ENCODE measurements at places on chromosomes 5 and 9. TPM values are rescaled to one million over a fixed set of nuclear protein-coding genes. Genes with fewer than 3 reads are reported as not detected.

DNA sequence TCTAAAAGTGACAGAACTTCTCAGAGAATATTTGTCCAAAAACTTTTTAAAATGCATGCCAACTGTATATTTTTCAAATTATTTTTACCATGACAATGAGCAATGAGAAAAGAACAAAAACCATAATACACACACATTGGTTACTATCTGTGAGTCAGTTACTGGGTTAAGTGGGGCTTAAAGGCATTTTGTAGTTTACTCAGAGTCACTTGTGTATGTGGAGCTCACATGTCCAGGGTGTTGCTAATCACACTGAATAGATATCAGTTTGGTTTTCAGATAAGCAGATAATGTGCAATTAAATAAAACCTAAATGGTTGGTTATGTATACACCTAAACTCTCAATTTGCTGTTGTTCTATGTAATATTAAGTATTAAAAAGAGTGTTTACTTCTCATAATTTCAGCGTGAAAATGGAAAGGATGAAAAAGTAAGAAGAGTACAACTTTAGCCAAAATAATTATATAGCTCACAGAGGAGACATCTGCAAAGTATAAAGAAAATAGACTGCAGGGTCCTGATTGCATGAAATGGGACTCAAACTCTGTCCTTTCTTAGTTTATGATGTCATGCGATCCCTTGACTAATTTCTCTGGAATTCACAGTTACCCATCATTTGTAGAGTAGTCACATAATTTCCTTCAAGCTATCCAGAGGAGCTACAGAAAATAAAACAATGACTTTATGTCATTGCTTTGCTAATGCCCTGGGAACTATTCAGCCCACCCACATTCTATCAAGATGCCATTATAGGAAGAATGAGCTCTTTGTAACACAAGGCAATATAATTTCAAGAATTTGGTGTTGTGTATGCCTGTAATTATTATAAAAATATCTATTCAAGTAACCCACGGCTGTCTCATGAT is 388.0 kb upstream of the ZNF608 start:
- DNase-seq: no peak
- H3K36me3 ChIP-seq: no peaks in the 10 kb centered on the region
- H3K27ac ChIP-seq: no peak overlapping the region

- H3K4me3 ChIP-seq: no peak overlapping the region
- H3K27ac ChIP-seq: no peak overlapping the region
- no peaks in the 10 kb centered on the region for H3K27me3 ChIP-seq
- DNase-seq: no peak
- H3K4me1 ChIP-seq: no peaks in the 10 kb centered on the region
Observed at GRCh38 chr5:120072068-120072761, 391.9 kb upstream of the PRR16 start.

The DDX4 gene
- 0.09 TPM for total RNA-seq

The ZNF483 gene
- 30.7 TPM for total RNA-seq

- H3K4me3 ChIP-seq: no peak overlapping the region
- no peak for DNase-seq
- peaks cover 6% of the 10 kb centered on the region for H3K4me1 ChIP-seq
- H3K27me3 ChIP-seq: no peaks in the 10 kb centered on the region
- no peak overlapping the region for H3K27ac ChIP-seq
Observed at GRCh38 chr5:113935453-113935852, 422.0 kb downstream of the YTHDC2 start.

The TMEM232 gene
- 5.2 TPM for total RNA-seq

The RNF145 gene
- 80.0 TPM for total RNA-seq

The CYLC2 gene
- not detected for total RNA-seq

GRCh38 chr5:24320643-24321042 is 324.1 kb downstream of the CDH10 start:
- no peaks in the 10 kb centered on the region for H3K27me3 ChIP-seq
- H3K27ac ChIP-seq: no peak overlapping the region
- no peak for DNase-seq
- H3K4me1 ChIP-seq: no peaks in the 10 kb centered on the region

GRCh38 chr9:130417602-130418001 is 27.2 kb upstream of the ASS1 start:
- H3K4me1 ChIP-seq: peaks cover 12% of the 10 kb centered on the region
- no peaks in the 10 kb centered on the region for H3K27me3 ChIP-seq
- DNase-seq: peak; percentile 47
- H3K4me3 ChIP-seq: no peak overlapping the region
- no peak overlapping the region for H3K27ac ChIP-seq

DNA sequence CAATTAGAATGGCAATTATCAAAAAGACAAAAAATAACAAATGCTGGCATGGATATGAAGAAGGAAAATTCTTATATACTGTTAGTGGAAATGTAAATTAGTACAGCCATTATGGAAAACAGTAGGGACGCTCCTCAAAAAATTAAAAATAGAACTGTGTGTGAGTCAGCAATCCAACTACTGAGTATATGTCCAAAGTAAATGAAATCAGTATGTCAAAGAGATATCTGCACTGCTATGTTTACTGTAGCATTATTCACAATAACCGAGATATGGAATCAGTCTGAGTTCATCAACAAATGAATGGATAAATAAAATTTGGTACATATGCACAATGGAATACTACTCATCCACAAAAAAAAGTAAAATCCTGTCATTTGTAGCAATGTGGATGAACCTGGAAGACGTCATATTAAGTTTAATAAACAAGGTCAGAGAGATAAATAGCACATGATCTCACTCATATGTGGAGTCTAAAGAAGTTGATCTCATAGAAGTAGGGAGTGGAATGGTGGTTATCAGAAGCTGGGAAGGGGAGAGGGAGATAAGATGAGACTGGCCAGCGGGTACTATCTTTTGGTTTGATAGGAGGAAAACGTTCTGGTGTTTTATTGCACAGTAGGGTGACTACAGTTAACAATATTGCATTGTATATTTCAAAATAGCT is 16.6 kb upstream of the SHC3 start:
- no peak overlapping the region for H3K4me3 ChIP-seq
- no peaks in the 10 kb centered on the region for H3K36me3 ChIP-seq
- H3K4me1 ChIP-seq: no peaks in the 10 kb centered on the region
- DNase-seq: no peak

- H3K4me3 ChIP-seq: no peak overlapping the region
- no peak overlapping the region for H3K27ac ChIP-seq
- H3K36me3 ChIP-seq: no peaks in the 10 kb centered on the region
- no peaks in the 10 kb centered on the region for H3K27me3 ChIP-seq
- H3K4me1 ChIP-seq: no peaks in the 10 kb centered on the region
Observed at GRCh38 chr5:143576711-143577484, 173.4 kb upstream of the NR3C1 start.

The CLTA gene
- total RNA-seq: 203 TPM

DNA sequence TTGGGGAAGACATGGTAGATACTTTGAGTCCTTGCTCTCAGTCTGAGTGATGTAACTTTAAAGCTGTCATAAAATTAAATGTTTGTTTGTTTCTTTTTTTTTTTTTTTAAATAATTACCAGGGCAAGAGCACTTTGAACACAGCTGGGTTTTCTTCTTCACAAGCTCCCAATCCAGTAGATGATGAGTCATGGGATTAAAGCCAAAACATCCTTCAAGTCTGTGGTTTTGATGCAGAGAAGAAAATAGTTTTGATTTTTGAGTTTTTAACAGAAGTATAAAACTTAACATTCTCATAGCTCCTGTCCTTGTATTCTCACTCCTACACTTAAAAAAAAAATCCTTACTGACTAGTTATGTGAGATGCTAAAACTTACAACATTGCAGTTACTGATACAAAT is 34.8 kb upstream of the IL31RA start:
- H3K27me3 ChIP-seq: peaks cover 11% of the 10 kb centered on the region
- H3K4me1 ChIP-seq: no peaks in the 10 kb centered on the region
- H3K27ac ChIP-seq: no peak overlapping the region
- no peak for DNase-seq
- no peaks in the 10 kb centered on the region for H3K36me3 ChIP-seq

DNA sequence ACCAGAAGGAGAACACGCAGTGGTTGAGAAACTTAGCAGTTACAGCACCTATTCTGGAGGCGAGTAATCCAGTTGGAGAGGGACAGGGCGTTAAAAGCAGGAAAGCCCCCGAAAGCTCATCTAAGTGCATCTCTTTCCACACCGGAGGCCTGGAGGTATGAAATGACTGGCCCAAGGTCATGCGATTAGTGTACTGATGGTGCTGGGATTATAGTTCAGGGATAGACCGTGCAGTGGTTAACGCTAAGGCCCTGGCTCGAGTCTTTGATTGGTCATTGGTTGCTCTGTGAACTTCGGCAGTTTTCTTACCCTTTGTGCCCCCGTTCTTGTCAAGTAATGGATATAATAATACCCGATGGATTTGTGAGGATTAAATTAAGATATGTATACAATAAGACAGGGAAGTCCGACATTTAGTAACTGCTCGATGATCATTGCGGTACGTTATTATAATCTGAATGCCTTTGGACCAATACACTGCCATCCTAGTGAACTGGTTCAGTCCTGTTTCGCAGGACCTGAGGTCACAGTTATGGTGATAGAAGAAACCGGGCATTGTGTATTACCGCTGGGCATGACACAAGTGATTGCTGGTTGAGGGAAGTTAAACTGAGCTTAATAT is 960 bp downstream of the CANX start:
- no peaks in the 10 kb centered on the region for H3K36me3 ChIP-seq
- peak; percentile 16 for DNase-seq
- peak overlapping the region; percentile 75 for H3K4me3 ChIP-seq
- no peaks in the 10 kb centered on the region for H3K4me1 ChIP-seq
- H3K27ac ChIP-seq: no peak overlapping the region

DNA sequence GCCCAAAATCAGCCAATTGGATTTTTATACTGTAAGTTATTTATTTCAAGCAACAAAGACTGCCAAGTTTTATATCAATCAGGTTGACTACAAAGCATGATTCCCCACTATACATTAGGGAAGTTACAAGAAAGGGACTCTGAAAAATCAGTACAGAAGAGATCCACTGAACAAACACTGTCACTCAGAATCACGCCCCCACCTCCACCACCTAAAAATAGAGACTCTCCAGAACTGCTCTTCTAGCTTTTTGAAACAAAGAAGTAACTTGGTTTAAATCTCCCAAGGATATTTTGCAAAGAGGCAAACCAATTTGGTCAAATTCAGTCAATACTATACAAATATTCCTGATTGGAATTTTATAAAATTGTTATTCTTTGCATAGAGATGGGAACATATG is 438.0 kb downstream of the HTR1A start:
- no peak for DNase-seq
- H3K27ac ChIP-seq: no peak overlapping the region
- H3K36me3 ChIP-seq: no peaks in the 10 kb centered on the region
- no peaks in the 10 kb centered on the region for H3K4me1 ChIP-seq
- no peak overlapping the region for H3K4me3 ChIP-seq

The WDR31 gene
- 3.2 TPM for total RNA-seq

DNA sequence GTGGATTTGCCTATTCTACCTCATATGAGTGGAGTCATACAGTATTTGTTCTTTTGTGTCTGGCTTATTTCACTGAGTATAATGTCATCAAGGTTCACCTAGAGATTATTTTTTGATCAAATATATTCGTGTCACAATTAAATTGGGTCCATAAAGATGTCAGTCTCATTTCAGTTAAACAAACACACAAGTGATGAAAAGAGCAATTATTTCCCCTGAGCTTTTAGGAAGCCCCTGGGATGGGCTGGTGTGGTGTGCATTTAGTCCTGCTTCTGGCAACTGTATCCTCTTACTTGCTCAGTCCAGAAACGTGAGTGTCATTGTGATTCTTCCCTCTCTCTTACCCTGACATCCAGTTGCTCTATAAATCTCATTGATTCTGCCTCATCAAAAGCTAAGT is 52.8 kb upstream of the CARTPT start:
- H3K36me3 ChIP-seq: no peaks in the 10 kb centered on the region
- no peaks in the 10 kb centered on the region for H3K27me3 ChIP-seq
- no peak for DNase-seq
- H3K4me3 ChIP-seq: no peak overlapping the region
- H3K27ac ChIP-seq: no peak overlapping the region

- no peak overlapping the region for H3K4me3 ChIP-seq
- H3K27ac ChIP-seq: no peak overlapping the region
Observed at GRCh38 chr5:144189800-144190429, 19.2 kb downstream of the KCTD16 start.

The REEP2 gene
- 17.4 TPM for total RNA-seq

DNA sequence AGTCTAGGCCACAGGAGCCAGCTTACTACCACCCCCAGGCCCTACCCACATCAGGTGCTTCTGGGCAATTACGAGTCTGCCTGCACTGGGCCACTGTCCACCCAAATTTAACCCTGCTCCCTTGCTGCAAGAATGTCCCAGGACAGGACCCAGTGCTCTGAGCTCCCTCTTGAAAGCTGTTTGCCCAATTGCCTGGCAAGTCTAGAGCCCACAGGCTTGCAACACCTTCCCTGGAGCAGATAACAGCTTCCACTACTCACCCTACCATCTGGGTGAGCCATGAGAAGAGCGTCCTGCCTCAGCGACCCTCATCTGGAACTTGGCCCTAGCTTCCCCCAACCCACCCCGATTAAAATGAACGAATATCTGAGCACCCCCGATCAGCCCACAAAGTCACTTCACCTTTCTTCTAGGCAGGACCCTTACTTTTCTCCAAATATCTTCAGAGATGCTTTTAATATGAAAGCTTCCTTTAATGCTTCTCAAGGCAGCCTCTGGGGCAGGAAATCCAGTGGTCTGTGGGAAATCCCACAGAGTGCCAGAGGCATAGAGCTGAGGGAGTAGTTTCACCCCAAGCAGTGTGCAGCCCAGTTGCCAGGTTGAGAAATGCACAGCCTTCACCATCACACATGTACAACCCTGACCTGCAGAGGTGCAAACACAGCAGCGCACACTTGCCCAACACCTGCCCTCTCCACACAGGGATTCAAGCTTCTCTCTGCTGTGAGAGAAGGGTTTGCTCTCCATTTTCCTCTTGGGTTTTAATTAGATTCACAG is 10.6 kb downstream of the ACSL6 start:
- H3K4me3 ChIP-seq: no peak overlapping the region
- no peak overlapping the region for H3K27ac ChIP-seq
- no peak for DNase-seq
- no peaks in the 10 kb centered on the region for H3K27me3 ChIP-seq
- no peaks in the 10 kb centered on the region for H3K36me3 ChIP-seq

DNA sequence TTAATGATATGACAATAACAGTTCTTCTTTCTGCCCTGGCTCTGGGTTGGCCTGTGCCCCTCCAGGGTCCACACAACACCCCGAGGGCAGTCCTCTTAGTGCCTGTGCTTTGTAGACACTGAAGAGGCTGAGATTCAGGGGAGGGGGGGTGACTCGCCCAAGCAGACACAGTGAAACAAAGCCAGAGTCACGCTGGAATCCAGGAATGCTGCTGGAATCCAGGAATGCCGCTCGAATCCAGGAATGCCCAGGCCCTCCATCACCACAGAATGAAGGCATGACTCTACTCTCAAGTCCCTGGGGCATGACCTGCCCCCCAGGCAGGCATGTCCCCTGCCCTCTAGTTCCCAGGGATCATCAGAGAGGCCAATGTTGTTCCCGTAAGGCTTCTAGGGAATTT is 73.1 kb downstream of the LRSAM1 start:
- DNase-seq: peak; percentile 64
- H3K27ac ChIP-seq: peak overlapping the region; percentile 20
- H3K4me1 ChIP-seq: peaks cover 11% of the 10 kb centered on the region
- H3K27me3 ChIP-seq: no peaks in the 10 kb centered on the region
- H3K4me3 ChIP-seq: no peak overlapping the region

The CD72 gene
- total RNA-seq: 0.56 TPM

The TRAF1 gene
- 4.5 TPM for total RNA-seq

The RAB3C gene
- total RNA-seq: 3.8 TPM

- no peak for DNase-seq
- H3K36me3 ChIP-seq: no peaks in the 10 kb centered on the region
- H3K27me3 ChIP-seq: no peaks in the 10 kb centered on the region
- no peak overlapping the region for H3K4me3 ChIP-seq
Observed at GRCh38 chr5:149195962-149196361, 54.7 kb downstream of the ABLIM3 start.

The NXNL2 gene
- 0.74 TPM for total RNA-seq
